ENCODE measurements at places on chromosomes 16 and 17.
A peak's percentile ranks its signal among the peaks of the same experiment; 100 is the strongest.

DNA sequence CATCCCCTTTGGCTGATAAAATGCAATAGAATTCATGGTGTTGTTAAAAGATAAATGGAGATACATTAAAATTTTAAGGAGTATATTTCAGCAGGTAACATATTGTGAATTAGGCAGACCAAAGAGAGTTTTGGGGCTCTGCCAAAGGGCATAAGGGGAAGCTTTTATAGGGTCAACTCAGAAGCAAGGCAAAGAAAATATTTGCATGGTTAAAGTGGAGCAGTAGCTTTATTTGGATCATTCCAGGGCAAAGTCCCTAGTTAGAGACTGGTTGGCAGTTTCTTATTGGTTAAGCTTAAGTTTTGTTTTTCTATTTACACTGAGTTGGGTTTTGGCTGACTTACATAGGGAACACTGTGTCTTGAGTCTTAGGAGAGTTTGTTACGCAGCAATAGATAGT, 75.1 kb upstream of the CA10 start:
- H3K4me1 ChIP-seq: no peaks in the 10 kb centered on the region
- H3K27me3 ChIP-seq: no peaks in the 10 kb centered on the region
- H3K4me3 ChIP-seq: no peak overlapping the region
- no peak for DNase-seq
- H3K36me3 ChIP-seq: no peaks in the 10 kb centered on the region

- H3K4me3 ChIP-seq: peak overlapping the region; percentile 77
- H3K27me3 ChIP-seq: no peaks in the 10 kb centered on the region
- H3K36me3 ChIP-seq: peaks cover 11% of the 10 kb centered on the region
- H3K27ac ChIP-seq: peak overlapping the region; percentile 96
- no peak for DNase-seq
- H3K4me1 ChIP-seq: peaks cover 68% of the 10 kb centered on the region
Measured at GRCh38 chr17:39092692-39093230, 58.7 kb downstream of the PLXDC1 start.

DNA sequence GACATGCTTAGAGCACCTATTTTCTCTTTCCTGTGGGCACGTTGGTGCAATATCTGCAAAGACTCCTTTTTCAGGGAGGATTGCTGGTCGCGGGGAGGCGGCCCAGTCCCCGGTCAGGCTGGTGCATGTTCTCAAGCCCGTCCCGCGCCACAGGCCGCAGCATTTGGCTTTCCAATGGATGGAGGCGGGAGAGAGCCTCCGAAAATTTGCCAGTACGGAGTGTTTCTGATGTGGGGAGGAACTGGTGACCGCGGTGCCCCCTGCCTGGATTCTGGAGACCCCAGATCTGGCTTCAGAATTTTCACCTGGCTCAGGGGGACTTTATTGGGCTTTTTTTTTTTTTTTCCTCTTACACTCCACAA, 2.3 kb downstream of the CMIP start:
- H3K4me3 ChIP-seq: peak overlapping the region; percentile 92
- H3K4me1 ChIP-seq: peaks cover 65% of the 10 kb centered on the region
- H3K36me3 ChIP-seq: peaks cover 28% of the 10 kb centered on the region
- H3K27ac ChIP-seq: peak overlapping the region; percentile 93
- no peak for DNase-seq

- H3K27me3 ChIP-seq: no peaks in the 10 kb centered on the region
- peaks cover 21% of the 10 kb centered on the region for H3K36me3 ChIP-seq
- no peak for DNase-seq
- H3K4me1 ChIP-seq: peaks cover 17% of the 10 kb centered on the region
Measured at GRCh38 chr16:57256601-57257395, 11.7 kb downstream of the ARL2BP start.

GRCh38 chr17:50866950-50867362, 802 bp upstream of the TOB1 start:
- no peaks in the 10 kb centered on the region for H3K27me3 ChIP-seq
- H3K36me3 ChIP-seq: peaks cover 47% of the 10 kb centered on the region
- peak overlapping the region; percentile 98 for H3K4me3 ChIP-seq

DNA sequence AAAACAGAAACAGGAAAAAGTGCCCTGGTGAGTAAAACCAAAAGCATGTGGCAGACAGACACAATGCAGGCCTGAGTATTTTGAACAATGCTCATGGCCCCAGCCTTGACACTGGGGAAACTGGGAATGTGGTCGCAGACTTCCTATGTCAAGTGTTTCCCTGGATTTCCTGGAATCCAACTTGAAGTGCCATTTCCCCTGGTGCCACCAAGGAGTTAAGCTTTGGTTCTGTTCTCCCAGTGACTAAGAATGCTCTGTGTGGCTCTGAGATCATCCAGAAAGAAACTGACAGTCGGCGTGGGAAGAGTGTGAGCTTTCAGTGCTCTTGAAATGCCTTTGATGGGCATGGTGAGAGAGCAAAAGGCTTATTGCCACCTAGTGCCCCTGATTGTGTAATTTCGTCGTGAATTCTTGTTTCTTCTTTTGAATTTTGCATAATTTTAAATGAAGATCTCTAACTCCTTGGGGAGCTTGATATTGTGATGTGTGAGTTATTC, 96.0 kb downstream of the YPEL2 start:
- DNase-seq: no peak
- H3K27me3 ChIP-seq: no peaks in the 10 kb centered on the region
- H3K4me1 ChIP-seq: no peaks in the 10 kb centered on the region
- no peak overlapping the region for H3K27ac ChIP-seq

DNA sequence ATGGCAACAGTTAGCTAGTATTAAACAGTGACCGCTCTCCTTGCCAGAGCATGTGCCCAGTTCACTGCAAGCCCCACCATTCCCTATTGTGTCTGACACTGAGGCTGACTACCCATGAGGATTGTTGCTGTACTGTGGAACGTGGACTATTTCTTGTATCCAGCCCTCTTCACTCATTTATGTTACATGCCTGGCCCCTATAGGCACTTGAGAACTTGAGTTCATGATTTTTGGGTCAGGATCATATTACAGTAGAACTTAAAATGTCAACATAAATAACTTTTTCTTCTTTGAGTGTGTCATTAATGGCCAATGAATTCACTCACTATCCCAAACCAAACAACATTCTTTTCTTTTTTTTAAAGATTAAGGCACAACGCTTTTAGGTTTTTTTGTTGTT, 55.7 kb downstream of the LYRM1 start:
- H3K36me3 ChIP-seq: no peaks in the 10 kb centered on the region
- H3K4me1 ChIP-seq: no peaks in the 10 kb centered on the region
- H3K27me3 ChIP-seq: peaks cover 7% of the 10 kb centered on the region
- H3K4me3 ChIP-seq: no peak overlapping the region
- DNase-seq: no peak

GRCh38 chr17:48598736-48599135, 5.2 kb upstream of the HOXB5 start:
- peaks cover 45% of the 10 kb centered on the region for H3K4me1 ChIP-seq
- DNase-seq: no peak
- H3K36me3 ChIP-seq: peaks cover 15% of the 10 kb centered on the region
- peak overlapping the region; percentile 82 for H3K4me3 ChIP-seq
- H3K27me3 ChIP-seq: peaks cover 100% of the 10 kb centered on the region
- H3K27ac ChIP-seq: no peak overlapping the region

DNA sequence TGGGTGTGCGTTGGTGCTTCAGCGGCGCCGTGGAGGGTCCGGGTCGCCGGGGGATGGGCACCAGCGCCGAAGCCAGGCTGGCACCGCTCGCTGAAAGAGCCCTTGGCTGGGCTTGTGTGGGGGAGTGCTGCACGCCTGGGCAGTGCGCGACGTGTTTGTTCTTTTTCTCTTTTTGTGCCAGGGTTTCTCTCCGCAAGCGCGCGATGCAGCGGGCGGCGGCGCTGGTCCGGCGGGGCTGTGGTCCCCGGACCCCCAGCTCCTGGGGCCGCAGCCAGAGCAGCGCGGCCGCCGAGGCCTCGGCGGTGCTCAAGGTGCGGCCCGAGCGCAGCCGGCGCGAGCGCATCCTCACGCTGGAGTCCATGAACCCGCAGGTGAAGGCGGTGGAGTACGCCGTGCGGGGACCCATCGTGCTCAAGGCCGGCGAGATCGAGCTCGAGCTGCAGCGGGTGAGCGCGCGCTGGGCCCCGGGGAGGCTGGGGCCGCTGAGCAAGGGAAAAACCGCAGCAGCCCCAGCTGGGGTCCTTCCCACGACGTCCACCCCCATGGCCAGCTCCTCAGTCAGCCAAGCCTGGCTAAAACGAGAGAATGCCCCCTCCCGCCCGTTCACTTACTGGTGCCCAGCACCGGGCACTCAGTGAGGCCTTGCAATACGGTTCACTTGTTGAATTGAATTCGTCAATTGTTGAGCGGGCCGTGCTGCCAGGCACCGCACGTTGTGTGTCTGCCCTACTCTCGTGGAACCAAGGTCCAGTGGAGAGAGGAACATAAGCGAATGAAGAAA, 541 bp downstream of the GPT2 start:
- no peak for DNase-seq
- H3K36me3 ChIP-seq: peaks cover 2% of the 10 kb centered on the region
- H3K4me1 ChIP-seq: peaks cover 14% of the 10 kb centered on the region
- peaks cover 58% of the 10 kb centered on the region for H3K27me3 ChIP-seq

DNA sequence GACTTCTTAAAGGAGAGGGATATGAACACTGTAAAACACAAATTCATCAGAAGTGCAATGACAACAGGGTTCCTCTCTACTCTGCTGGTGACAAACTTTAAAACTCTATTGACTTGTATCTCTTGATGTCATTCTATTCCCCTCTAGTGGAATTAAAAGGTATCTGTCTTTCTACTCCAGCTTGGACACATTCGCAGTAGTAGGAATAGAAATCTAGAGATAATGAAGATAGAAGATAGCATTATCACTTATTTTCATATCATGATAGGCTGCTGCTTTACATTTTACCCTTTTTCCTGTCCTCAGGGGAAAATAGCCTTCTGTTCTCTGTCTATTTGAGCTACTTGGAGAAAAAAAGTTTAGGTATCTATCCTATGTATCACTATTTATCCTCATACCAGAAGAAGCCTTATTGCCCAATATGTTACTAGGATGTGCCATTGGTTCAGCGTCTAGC, 209.6 kb upstream of the CACNG5 start:
- no peak for DNase-seq
- no peaks in the 10 kb centered on the region for H3K36me3 ChIP-seq
- no peak overlapping the region for H3K4me3 ChIP-seq
- H3K27me3 ChIP-seq: peaks cover 23% of the 10 kb centered on the region
- H3K27ac ChIP-seq: no peak overlapping the region
- H3K4me1 ChIP-seq: no peaks in the 10 kb centered on the region

GRCh38 chr17:64326030-64326419, 63.0 kb upstream of the TEX2 start:
- no peaks in the 10 kb centered on the region for H3K27me3 ChIP-seq
- H3K27ac ChIP-seq: peak overlapping the region; percentile 78
- peaks cover 21% of the 10 kb centered on the region for H3K36me3 ChIP-seq
- H3K4me1 ChIP-seq: peaks cover 37% of the 10 kb centered on the region
- no peak for DNase-seq

DNA sequence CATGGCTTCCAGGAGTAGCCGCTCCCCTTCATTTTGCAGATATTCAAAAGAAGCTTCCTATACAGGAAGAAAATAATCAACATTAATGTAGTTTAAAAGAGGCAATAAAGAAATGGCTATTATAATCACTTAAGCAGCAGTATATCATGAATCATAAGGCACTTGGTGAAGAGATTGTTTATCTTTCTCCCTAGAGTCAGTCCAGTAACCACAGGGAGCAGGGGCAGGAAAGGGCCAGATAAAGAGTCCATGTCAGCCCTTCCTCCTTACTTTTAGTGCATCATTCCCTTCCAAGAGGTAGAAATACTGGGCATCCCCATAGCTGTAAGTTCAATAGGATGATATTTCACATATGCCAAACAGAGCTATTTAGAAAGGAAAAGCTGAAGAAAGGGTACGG, 184.6 kb upstream of the C17orf78 start:
- H3K4me3 ChIP-seq: no peak overlapping the region
- no peak overlapping the region for H3K27ac ChIP-seq
- peaks cover 19% of the 10 kb centered on the region for H3K36me3 ChIP-seq
- no peaks in the 10 kb centered on the region for H3K27me3 ChIP-seq

DNA sequence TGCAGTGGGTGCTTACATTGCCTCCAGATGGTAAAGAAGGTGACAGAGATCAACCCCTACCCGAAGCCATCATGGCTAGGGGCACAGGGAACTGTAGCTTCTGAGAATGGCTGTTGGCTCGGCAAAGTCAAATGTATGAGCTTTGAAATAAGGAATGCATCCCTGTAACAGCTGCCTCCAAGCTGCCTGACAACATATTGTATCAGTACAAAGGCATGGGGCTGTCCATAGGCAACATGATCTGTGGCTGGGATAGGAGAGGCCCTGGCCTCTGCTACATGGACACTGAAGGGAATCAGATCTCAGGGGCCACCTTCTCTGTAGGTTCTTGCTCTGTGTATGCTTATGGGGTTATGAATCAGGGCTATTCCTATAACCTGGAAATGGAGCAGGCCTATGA, 119.2 kb upstream of the NETO2 start:
- H3K27me3 ChIP-seq: no peaks in the 10 kb centered on the region
- H3K4me3 ChIP-seq: no peak overlapping the region
- H3K4me1 ChIP-seq: no peaks in the 10 kb centered on the region
- no peak overlapping the region for H3K27ac ChIP-seq
- peaks cover 8% of the 10 kb centered on the region for H3K36me3 ChIP-seq
- DNase-seq: no peak

DNA sequence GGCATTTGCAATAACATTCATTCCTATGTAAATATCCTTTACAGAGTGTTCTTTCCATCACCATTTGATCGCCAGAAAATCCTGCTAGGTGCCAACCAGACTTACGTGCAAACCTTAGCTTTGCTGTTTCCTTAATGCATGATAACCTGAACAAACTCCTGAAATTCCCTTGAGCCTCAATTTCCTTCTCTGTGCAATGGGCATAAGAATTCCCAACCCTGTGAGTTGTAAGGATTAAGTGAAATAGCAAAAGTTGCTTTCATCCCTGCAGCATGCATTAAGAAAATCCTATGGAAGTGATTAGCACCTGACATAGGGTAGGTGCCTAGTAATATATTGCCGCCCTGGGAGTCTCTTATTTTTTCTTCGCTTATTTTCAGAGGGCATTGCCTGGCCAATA, 272.7 kb downstream of the MAF start:
- H3K27ac ChIP-seq: no peak overlapping the region
- peaks cover 32% of the 10 kb centered on the region for H3K27me3 ChIP-seq
- H3K4me1 ChIP-seq: peaks cover 7% of the 10 kb centered on the region

GRCh38 chr16:3264137-3265036, 8.0 kb upstream of the MEFV start:
- peaks cover 30% of the 10 kb centered on the region for H3K4me1 ChIP-seq
- no peaks in the 10 kb centered on the region for H3K27me3 ChIP-seq
- DNase-seq: peak; percentile 87

GRCh38 chr17:77316191-77316641, 175.4 kb downstream of the SEC14L1 start:
- peaks cover 21% of the 10 kb centered on the region for H3K4me1 ChIP-seq
- no peaks in the 10 kb centered on the region for H3K27me3 ChIP-seq
- H3K36me3 ChIP-seq: no peaks in the 10 kb centered on the region
- no peak overlapping the region for H3K4me3 ChIP-seq
- H3K27ac ChIP-seq: no peak overlapping the region

GRCh38 chr16:69463876-69464275, 39.5 kb downstream of the CYB5B start:
- no peak for DNase-seq
- H3K4me3 ChIP-seq: no peak overlapping the region
- no peaks in the 10 kb centered on the region for H3K27me3 ChIP-seq
- peaks cover 18% of the 10 kb centered on the region for H3K36me3 ChIP-seq
- peaks cover 19% of the 10 kb centered on the region for H3K4me1 ChIP-seq

GRCh38 chr16:47983999-47984580, 171.7 kb downstream of the ABCC12 start:
- no peaks in the 10 kb centered on the region for H3K36me3 ChIP-seq
- H3K27ac ChIP-seq: no peak overlapping the region
- no peak for DNase-seq
- H3K4me1 ChIP-seq: no peaks in the 10 kb centered on the region
- no peak overlapping the region for H3K4me3 ChIP-seq
- H3K27me3 ChIP-seq: peaks cover 29% of the 10 kb centered on the region

Measured in central memory CD8-positive, alpha-beta T cell (primary cell).